ENCODE measurements at places on chromosomes 6 and 20.
A peak's percentile ranks its signal among the peaks of the same experiment; 100 is the strongest.

DNA sequence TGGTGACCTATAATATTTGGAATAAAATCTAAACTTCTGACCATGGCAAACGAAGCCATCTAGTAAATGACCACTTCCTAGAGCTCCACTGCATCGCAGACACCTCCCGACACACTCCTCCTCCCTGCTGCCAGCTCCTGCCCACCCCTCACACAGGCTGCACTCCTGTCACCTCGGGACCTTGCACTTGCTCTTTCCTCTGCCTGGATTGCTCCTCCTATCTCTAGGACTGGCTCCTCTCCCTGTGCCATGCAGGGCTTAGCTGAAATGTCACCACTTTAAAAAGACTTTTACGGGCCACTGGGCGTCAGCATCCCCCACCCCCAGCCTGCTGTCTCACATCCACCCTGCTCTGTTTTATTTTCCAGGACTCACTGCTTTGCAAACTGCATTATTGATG is 87.6 kb upstream of the MC3R start:
- DNase-seq = no peak

DNA sequence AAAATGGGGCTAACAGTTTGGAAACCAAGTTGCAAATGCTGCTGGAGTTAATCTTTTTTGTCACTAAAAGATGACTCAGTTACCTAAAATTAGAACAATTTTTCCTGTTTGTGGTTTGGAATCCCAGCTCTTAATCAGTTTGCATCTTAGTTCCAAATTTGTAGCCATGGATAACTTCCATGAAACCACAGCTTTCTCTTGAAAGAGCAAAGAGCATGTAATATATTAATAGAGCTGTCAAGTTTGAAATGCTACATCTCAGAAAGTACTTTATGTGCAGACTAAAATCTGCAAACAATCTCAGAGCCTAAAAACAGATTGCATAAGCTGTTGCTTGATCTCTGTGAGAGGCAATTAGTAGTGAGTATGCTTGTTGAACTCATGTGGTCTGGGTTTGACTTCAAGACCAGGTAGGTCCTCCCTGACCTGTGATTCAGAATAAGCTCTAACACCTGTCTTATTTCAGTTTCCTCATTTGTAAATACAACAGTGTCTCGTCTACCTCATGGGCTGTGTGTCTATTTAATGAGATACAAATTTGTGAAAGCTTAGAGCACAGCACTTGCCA is 23.5 kb downstream of the DHX35 start:
- no peak for DNase-seq

GRCh38 chr6:15581751-15582150 is 81.1 kb downstream of the DTNBP1 start:
- DNase-seq = no peak

GRCh38 chr6:149028767-149029405 is 282.1 kb downstream of the UST start:
- DNase-seq = peak; percentile 83

DNA sequence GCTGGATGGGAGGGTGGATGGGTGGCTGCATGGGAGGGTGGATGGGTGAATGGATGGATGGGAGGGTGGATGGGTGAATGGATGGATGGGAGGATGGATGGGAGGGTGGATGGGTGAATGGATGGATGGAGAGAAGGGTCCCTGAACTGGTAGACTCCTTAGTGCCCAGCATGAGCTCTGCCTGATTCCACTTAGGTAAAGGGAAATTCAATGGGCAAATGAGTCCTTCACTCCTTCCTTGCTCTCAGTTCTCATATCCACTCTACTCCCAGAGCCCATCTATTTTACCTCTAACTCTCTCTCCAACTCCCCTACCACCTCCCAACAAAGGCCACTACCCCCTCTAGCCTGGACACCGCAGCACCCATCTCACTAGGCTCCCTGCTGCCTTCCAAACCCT is 29.2 kb upstream of the NOL4L start:
- DNase-seq = no peak

- no peak for DNase-seq
Observed at GRCh38 chr20:25239387-25240370, 8.2 kb upstream of the PYGB start.

Data from hematopoietic multipotent progenitor cell treated with erythropoietin and hydrocortisone succinate and interleukin-3 and kit ligand, for 17 days (in vitro differentiated cells).